Activated CD4-positive, alpha-beta T cell treated with anti-CD3 and anti-CD28 coated beads, Interleukin-2, Interleukin-6, amounts not matched to agents 100 ng/mL and 50 ng/mL, durations not matched to agents 16 hours and 8 hours (primary cell): ENCODE measurements at places on chromosomes 7 and 10.

GRCh38 chr7:35505066-35505465 is 189.9 kb downstream of the HERPUD2 start:
- DNase-seq = no peak

DNA sequence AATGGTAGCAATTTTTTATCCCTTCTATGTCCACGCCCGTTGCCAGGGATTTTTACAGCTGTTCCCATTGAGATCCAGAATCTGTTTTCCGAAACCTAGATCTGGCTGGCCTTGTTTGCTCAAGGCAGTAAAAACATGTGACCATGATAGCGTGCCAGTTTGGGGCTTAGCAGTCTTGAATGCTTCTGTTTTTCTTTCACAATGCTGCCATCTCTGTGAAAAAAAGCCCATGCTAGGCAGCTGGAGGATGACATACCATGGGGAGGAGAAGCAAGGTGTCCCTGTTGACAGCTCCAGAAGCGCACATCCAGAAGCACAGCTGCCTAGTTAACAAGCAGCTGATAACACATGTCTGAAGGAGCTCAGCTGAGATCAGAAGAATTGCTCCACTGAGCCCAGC is 2.2 kb upstream of the ZNF92 start:
- no peak for DNase-seq

DNA sequence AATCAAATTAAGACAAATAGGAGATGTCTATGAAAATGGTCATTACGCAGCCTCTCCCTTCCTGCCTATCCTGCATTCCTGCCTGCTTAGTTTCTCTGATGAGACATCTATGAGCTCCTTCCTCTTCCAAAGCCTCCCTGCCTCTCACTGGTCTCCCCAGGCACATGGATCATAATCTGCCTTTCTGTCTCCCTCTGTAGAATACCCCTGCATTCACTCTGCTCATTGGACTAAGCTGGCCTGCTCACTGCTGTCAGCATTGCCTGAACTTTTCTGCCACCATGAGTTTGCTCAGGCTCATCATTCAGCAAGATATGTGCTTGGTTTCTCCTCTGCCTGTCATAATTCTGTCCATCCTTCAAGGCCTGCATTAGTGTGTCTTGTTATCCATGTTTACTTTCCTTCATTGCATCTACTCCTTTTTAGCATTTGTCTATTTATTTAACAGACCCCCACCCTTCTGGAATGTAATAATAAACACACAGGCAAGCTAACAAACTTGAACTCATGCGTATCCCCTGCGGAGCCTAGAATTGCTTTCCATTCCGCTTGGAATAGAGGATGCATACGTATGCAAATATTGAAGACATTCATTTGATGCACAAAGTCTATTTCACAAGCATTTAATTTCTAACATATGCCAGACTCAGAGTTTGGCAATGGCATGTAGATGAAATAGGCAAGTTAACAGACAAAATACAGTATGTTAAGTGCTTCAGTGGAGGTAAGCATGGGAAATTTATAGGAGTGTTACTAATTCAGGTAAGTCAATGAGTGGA is 88.3 kb downstream of the PTPRZ1 start:
- DNase-seq = no peak

- DNase-seq = no peak
Measured at GRCh38 chr7:24974026-24974832, 5.7 kb downstream of the OSBPL3 start.

- no peak for DNase-seq
Measured at GRCh38 chr10:79898597-79899325, 50.1 kb downstream of the SFTPD start.

DNA sequence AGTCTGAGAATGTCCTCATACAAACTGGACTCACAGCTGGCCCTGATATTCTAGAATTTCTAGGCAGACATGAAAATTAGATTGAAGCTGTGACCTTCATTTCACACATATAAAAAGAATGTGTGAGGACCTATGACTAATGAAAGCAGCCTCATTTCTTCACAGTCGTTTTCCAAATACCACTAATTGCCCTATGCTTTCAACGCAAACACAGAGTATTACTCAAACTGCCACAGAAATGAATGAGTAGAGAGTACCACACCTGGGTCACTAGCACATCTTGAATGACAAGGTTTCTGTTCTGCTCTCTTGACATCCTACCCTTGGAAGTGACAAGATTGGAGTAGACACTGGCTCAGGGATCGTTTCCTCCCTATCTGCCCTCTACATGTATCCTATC is 142.4 kb downstream of the C1GALT1 start:
- no peak for DNase-seq

GRCh38 chr10:112716924-112717413 is 233.1 kb upstream of the TCF7L2 start:
- DNase-seq = no peak

GRCh38 chr7:141991140-141991539 is 4.5 kb upstream of the MGAM start:
- no peak for DNase-seq

- no peak for DNase-seq
Measured at GRCh38 chr7:127760436-127761031, 108.5 kb downstream of the SND1 start.

DNA sequence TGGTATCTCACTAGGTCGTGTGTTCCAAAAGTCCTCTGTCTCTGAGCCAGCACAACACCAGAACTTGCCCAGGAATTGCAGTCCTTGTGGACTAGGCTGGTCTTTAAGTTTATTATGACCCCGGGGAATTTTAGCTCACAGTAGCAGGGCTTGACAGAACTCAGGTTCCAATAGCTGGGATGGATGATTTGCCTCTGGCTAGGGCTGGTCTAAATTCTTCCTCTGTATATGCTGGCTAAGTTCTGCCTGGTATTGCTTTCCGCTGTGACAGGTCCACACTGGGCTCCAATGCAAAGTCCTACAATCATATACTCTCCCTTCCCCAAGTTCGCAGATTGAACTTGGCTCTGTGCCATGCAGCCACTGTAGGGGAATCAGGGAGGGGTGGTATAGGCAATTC is 52.5 kb downstream of the FAS start:
- no peak for DNase-seq

- no peak for DNase-seq
Measured at GRCh38 chr10:28903063-28903462, 225.7 kb downstream of the BAMBI start.

GRCh38 chr10:133318494-133319127 is 9.9 kb downstream of the ZNF511 start:
- peak; percentile 76 for DNase-seq

GRCh38 chr10:89032141-89032891 is 41.7 kb downstream of the FAS start:
- peak; percentile 63 for DNase-seq

GRCh38 chr7:17530741-17531421 is 232.4 kb downstream of the AHR start:
- peak; percentile 20 for DNase-seq

DNA sequence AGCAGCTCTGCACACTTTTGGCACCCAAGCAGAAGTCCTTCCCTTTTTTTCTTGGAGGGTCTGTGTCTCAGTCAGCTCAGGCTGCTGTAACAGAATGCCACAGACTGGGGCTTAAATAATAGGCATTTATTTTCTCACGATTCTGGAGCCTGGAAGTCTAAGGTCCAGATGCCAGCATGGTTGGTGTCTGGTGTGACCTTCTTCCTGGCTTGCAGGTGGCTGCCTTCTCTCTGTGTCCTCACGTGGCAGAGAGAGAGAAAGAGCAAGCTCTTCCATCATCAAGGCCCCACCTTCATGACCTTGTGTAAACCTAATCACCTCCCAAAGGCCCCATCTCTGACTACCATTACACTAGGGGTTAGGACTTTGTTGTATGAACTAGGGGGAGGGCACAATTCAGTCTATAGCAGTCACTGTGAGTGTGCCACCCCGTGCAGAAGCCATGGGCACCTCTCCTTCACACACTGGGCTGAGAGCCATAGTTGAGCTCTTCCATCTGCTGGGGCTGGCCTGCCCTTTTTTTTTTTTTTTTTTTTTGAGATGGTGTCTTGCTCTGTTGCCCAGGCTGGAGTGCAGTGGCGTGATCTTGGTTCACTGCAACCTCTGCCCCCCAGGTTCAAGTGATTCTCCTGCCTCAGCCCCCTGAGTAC is 80.3 kb downstream of the OAT start:
- DNase-seq = no peak

DNA sequence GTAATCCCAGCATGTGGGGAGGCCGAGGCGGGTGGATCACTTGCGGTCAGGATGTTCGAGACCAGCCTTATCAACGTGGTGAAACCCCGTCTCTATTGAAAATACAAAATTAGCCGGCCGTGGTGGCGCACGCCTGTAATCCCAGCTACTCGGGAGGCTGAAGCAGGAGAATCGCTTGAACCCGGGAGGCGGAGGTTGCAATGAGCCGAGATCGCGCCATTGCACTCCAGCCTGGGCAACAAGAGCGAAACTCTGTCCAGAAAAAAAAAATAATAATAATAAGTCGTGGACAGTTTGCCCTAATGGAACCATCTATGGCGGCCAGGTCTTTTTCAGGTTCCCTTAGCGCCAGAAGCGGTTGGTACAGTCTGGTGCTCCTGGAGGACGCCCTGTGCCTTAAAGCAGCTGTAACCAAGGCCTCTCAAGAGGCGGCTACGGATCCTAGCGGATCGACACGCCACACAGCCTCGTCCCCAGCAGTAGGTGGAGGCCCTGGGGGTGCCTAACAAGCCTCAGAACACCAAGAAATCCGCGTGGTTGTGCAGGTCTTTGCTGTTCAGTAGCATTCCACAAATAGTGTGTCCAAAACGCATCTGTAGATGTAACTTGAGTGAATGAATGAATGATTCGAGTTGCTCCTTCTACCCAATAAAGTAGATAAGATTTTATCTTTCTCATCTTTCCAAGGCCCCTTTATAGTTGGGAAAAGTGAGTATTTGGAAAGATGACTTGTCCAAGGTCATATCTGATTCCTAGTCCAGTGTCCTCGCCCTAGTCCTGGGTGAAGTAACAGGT is 982 bp downstream of the PGAM1 start:
- DNase-seq = no peak
